Stimulated activated CD8-positive, alpha-beta memory T cell treated with anti-CD3 and anti-CD28 coated beads, Interleukin-2, amount 100 ng/mL, for 48 hours (primary cell): ENCODE measurements at places on chromosomes 1 and 21.

DNA sequence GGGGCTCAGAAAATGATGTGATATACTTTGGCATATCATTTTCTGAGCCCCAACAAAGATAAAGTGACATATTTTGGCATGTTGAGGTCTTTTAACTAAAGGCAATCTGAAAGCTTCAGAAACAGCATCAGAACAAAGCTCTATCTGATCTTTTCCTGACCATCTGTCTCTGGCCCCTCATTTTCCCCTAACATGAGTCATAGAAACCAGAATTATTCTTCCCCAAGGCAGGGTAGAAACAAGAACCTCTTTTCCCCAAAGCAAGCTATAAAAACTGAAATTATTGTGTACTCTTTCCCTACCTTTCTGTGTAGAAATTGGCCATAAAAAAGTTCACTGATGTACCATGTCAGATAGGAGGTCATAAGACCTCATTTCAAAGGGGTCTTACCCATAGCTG is 48.7 kb upstream of the PLA2G4A start:
- DNase-seq = no peak

GRCh38 chr1:231522931-231523642 is 5.4 kb upstream of the TSNAX start:
- no peak for DNase-seq

GRCh38 chr1:235513495-235514366 is 9.5 kb upstream of the B3GALNT2 start:
- DNase-seq = no peak

GRCh38 chr1:154867064-154867825 is 2.8 kb downstream of the KCNN3 start:
- no peak for DNase-seq
